ENCODE measurements at places on chromosomes 7 and 10.

- DNase-seq = no peak
Measured at GRCh38 chr7:92588561-92588960, 1.6 kb downstream of the FAM133B start.

DNA sequence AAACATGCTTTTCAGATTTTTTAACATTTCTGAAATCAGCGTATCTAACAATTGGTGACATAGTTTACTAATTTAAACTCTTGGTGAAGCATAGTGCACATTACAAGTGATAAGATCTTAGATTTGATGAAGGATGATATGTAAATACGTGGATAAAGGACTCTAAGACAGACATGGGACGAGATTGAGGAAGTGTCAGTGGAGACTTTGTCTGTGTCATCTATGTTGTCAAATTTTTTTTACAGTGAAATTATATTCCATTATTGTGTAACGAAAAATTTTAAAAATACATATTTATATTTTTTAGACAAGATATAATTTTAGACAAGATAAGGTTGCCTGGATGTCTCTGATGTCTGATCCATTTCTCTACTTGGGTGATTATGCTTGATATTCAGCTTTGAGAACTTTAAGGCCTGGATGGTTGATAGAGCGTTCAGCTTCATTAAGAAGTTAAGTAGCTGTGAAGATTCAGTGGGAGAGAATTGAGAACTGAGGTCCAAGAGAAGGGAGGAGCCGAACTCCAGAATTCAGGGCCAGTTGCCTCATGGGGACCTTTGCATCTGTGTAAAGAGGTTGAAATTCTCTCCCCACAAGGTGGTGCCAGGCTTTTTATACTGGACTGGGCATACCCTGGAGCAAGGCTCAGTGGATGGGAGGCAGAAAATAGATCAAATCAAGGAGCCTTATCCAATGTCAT, 62.7 kb downstream of the KAT6B start:
- no peak for DNase-seq

DNA sequence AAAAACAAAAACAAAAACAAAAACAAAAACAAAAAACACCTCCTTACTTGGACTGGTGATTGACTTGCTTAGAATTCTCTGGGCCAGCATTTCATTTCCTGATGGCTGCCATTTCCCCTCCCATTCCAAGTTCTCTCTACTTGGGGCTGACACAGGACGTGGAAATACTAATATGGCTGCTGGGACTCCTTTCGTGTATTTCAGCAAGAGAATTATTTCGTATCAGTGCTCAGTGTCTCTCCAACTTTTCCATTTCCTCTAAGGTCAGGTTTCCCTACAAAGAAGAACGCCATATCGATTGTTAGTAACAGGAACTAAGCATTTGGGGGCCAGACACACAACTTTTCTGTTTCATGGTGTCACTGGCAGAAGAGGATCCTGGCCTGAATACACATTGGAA, 22.5 kb upstream of the VAX1 start:
- no peak for DNase-seq

DNA sequence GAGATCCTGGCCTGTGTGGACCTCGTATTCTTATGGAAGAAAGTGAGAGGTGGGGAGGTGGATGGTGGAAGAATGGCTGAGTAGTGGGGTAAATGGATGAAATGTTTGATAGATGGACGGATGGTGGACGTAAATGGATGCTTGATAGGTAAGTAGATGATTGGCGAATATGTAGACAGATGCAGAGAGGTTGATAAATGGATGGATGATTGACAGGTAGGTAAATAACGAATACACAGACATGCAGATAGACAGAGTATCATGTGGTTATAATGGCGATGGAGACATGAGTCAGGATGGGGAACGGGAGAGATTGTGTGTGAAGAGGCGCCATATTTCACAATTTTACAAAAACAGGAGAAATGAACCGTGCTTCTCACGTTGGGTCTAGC, 219.5 kb downstream of the DIP2C start:
- DNase-seq = no peak

GRCh38 chr10:6583447-6583846, 3.4 kb upstream of the PRKCQ start:
- peak; percentile 65 for DNase-seq

DNA sequence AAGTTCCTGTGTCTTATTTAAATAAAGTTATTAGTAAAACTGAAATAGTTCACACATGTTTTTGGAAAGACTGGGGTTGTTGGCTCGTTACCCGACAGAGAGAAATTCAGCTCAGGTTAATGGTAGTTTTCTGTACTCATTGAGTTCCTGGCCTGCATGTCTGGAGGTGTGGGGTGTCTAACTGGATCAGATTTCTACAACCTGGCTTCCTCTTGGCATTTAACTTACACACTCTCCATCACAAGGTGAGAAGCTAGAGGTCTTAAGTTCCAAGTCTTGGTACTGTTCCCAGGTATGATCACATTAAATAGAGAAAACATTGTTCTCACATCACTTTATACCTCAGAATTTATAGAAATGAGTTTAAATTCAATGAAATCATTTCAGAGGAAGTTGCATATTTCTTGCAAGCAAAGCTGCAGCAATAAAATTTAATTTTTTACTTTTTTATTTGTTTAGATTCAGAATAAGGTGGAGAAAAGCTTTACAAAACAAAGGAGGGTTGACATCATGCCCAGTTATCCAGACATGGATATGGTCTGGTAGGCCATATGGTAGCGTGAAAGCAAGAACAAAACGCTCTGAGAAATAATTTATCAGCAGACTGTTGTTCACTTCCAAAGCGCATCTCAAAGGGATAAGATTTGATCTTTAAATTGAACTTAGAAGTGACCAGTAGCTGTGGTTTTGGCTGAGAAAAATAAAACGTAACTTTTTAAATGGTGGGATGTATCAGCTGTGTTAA, 120.6 kb downstream of the GLCCI1 start:
- no peak for DNase-seq

DNA sequence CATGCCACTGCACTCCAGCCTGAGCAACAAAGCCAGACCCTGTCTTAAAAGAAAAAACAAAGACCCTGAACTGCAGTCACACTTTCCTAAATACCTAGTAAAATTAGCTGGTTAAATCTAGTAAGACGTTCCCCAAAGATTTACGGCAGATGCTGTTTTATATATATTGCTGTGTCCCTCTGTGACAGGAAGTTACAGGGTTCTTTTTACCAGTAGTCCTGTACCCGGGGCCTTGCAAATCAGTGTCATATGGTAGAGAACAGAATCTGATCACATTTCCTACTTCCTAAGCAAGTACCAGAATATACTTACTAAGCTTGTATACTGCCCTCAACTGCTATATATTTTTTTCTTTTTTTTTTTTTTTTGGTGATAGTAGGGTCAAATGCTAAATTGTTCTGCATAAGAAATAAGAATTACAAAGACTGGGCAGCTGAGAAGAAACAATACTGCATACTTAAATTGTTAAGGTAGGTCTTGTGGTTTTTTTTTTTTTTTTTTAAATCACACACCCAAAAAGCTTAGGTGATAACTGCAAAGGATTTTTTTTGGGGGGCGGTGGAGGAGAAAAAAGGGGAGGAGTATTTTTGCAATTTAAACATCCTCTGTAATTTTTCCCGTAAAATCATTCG, 27.3 kb upstream of the KMT2E start:
- no peak for DNase-seq

DNA sequence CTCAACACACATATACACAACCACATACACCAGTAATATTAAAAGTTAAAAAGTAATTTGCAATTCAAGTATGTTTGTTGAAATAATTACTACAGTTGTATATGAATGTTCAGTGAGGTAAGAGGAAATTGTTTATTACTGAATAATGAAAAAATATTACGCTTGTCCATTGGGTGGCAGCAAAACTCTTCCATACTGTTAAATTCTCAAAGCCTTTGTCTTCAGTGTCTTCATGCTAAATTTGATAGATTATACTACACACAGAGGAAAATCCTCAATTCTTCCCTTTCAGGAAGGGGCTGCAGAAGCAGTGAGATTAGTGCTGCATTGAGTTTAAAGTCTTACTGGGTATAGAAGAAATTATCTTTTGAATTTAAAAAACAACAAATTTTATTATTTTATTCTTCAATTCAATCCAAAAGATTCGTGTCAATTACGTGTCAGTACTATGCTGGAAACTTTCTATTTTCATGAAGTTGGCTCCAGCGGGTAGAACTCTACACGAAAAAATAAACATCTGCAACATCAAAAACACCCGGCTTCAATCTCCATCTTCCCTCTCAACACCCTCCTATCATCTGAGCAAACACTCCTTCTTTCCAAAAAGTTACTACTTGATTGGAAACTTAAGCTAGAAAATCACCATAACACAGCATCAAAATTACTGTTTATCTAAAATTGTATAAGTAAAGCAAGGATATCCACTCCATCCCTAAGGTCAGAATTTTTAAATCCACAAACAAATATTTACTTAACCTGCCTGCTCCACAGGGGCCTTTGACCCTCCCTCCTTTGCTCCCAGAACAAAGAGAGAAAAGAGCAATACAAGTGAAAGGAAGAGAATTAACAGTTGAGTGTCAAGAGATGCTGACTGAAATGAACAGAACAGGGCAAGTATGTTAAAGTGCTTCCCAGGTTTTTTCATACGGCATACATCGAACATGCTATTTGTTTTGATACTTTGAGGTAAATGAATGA, 37.0 kb upstream of the TES start:
- no peak for DNase-seq

DNA sequence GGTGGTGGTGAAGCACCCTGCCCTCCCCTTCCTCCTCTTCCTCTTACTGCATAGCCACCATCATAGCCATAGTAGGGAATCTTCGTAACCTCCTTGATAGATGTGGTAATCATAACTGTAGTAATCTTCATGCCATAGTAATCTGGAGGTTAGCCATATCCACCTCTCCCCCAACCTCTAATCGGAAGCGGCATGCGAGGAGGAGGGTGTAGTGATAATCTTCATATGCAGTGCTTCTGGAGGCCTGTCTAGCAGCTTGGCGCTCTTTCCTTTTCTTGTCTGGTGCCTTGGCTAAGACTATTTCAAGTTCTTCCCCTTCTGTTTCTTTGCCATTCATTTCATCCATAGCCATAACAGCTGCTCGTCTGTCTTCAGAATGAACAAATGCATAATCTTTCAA, 90.9 kb downstream of the MLLT10 start:
- no peak for DNase-seq

GRCh38 chr7:22786290-22786932, 36.2 kb downstream of the TOMM7 start:
- no peak for DNase-seq

DNA sequence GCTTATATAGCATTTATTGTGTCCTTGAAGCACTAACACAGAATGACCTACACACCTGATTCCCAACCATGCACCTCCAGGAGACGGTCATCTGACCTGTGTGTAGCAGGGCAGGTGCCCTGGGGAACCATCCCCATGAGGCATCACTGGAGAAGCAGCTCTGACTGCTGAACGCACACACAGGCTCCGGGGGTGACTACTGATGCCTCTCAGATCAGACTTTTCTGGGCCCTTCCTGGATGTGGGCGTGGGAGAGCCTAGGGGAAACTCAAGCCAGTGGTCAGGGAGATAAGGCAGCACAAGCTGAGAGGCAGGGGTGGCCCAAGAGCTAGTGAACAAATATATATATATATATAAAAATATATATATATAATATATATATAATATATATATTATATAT, 37.6 kb downstream of the CPXM2 start:
- DNase-seq = no peak

DNA sequence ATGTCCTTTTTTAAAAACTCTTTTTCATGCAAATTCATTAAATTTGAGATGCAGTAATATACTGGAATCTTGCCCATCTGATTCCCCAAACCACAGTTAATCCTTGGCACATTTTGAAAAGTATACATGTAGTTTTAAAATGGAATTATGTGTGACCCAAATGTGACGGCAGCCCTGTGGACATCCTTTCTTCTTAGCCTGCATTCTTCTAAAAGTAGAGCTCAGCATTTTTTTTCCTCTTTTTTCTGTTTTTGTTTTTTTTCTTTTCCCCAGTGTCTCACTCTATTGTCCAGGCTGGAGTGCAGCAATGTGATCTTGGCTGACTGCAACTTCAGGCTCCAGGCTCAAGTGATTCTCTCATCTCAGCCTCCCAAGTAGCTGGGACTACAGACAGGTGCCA, 338.9 kb downstream of the GALNT17 start:
- no peak for DNase-seq

GRCh38 chr7:44696728-44697127, 51.9 kb upstream of the ZMIZ2 start:
- no peak for DNase-seq

GRCh38 chr10:94042001-94042833, 48.5 kb downstream of the PLCE1 start:
- DNase-seq = no peak

DNA sequence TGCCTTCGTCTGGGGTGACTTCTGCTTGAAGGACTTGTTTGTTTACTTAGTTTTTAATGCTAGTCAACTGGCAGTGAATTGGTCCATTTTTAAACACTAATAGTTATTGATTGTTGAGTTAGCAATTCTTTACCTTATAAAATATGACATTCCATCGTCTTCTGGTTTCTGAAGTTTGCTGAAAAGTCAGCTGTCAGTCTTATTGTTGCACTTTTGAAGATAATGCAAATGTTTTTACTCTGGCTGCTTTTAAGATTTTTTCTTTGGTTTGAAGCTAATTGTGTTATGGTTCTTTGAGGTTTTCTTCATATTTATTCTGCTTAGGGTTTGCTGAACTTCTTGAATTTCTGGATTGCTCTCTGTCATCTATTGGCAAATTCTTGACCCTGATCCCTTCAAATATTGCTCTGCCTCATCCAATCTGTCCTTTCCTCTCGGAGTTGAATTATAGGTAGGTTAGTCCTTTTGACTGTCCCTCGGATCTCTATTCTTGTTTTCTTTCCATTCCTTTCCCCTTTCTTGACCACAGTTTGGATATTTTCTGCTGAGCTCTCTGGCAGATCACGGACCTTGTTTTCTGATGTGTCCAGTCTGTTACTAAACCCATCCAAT, 24.2 kb downstream of the MGMT start:
- DNase-seq = no peak

DNA sequence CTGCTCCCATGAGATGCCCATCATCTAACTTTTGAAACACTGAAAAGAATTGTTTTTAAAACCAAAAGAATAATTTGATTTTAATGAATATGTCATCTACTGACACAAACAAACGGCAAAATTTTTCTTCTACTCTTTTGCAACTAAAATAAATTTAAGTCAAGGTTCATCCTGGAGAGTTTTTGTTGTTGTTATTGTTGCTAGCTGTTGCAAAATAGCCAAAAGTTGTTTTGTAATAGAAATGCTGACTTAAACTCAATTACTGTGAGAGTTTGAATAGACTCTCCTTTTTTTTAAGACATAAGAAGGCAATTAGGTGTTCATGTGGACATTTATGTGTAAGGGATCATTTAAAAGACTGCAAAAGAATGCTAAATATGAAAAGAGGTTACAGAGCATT, 146.0 kb upstream of the SEM1 start:
- no peak for DNase-seq

- DNase-seq = no peak
Measured at GRCh38 chr7:127782075-127782474, 130.1 kb downstream of the SND1 start.

- DNase-seq = no peak
Measured at GRCh38 chr10:31940839-31941653, 12.4 kb upstream of the ARHGAP12 start.

- DNase-seq = no peak
Measured at GRCh38 chr7:135151132-135151531, 3.3 kb downstream of the TMEM140 start.

- DNase-seq = no peak
Measured at GRCh38 chr7:112132051-112132694, 74.0 kb downstream of the DOCK4 start.
